ENCODE measurements at places on chromosomes 5 and 9.
A peak's percentile ranks its signal among the peaks of the same experiment; 100 is the strongest.

DNA sequence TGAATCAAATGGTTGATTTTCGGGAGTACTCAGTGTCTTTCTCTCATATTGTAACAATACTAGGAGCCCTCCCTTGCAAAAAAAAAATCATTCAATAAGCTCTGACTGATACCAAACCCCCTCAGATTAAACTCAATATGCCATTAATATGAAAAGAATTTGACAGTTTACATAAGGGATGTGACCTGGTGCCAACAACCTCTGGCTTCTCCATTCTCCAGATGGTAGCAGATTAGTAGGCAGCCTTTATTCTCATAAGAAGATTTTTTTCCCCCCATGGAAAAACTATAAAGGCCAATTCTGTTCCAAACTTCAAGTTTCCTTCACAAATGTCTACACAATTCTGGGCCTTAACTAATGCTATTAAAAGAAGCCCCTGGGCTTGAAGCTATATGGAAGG lies 96.5 kb downstream of the EFNA5 start:
- no peak for DNase-seq

GRCh38 chr5:159053216-159053615 lies 46.5 kb downstream of the EBF1 start:
- DNase-seq = no peak

- no peak for DNase-seq
Observed at GRCh38 chr9:38205279-38205678, 136.3 kb upstream of the SHB start.

- DNase-seq = no peak
Observed at GRCh38 chr5:126965061-126965475, 65.3 kb downstream of the MARCHF3 start.

DNA sequence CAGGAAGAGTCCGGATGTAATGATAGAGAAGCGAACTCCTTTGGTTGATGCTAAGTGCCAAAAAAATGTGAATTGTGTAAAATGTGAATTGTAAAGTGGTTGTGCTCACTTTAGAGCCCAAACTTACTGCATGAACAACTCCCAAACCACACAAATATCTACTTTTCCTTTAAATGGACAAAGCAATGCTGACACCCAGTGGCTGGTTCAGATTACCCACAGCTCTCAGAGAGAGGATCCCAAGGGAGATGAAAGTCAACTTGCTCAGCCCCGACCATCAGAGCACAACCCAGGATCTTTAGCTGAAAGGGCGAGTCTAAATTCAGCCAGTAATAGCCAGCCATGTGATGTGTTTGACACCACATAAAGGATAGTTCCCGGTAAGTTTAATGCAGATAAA lies 133.7 kb downstream of the NMUR2 start:
- peak; percentile 22 for DNase-seq

DNA sequence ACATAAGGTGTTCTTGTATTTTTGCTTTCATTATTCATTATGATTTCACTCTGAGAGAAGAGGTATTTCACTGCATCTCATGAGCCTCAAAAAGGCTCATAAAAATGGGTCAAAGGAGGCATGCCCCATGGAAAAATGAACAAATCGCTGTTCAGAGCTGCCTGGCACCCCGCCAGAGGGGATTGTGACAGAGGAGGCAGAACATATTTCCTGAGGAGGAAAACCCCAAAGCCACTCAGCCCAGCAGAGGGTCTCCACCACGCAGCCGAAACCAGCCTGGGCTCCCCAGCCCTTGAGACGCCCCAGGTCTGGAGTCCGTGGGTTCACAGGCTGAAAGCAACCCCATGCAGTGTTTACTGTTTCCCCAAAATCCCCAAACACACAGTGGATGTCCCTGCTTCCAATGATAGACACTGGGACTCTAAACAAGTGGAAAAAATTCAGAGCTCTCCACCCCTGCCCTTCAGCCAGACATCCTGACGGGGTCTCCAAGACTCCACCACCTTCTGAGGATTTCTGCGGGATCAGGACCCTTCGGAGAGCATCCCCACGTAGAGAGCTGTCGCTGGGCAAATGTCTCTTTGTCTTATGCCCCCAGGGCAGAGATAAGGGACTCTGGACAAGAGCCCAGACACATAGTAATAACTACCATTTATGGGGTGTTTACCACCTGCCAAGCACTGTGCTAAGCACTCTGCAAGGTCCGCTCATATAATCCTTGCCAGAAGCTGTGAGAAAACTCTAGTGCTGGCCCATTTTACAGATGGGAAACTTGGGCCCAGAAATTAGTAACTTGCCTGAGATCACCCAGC lies 122.3 kb downstream of the PAX5 start:
- no peak for DNase-seq

DNA sequence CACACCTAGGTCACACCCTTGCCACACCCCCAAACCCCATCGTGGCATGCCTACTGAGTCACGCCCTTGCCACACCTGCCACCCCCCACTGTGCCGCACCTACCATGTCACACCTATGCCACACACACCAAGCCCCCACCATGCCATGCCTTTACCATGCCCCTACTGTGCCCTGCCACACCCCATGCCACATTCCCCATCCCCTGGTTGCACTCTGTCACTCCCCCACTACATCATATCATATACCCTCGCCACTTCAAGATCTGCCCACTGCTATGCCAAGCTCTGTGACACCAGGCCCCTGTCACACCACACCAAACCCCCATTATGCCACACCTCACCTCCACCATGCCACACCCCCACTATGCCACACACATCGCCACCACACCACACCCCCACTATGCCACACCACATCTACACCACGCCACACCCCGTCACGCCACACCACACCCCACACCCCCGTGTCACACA lies 101.2 kb downstream of the OLFM1 start:
- DNase-seq = no peak

GRCh38 chr5:57175551-57176309 lies 1.9 kb downstream of the GPBP1 start:
- no peak for DNase-seq

DNA sequence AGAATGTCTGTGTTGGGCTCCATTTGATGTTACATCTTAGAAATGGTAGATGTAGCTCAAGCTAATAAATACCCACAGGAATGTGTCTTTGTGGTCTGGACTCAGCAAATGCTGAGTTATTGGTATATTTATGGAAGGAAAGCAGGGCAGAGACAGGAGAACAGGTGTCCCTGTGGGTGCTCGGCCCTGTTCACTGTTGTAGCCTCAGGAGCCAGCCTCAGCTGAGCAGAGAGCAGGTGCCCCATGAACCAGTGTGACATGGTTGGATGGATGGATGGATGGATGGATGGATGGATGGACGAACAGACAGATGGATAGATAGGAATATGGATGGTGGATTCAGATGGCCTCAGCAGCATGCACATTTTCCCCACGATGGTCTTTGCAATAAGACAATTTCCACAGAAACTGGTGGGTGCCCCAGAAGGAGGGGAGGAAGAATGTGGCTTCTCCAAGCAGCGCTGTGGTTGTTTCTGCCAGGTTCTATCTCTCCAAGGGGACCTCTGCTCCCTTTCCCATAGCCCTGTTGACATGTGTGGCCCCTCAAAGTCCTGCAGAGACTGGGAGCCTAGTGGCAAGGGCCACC lies 8.2 kb upstream of the IRF1 start:
- DNase-seq = no peak

GRCh38 chr9:79974806-79975422 lies 403.1 kb downstream of the TLE4 start:
- no peak for DNase-seq

- DNase-seq = no peak
Observed at GRCh38 chr5:80406980-80407734, 707 bp upstream of the ZFYVE16 start.

DNA sequence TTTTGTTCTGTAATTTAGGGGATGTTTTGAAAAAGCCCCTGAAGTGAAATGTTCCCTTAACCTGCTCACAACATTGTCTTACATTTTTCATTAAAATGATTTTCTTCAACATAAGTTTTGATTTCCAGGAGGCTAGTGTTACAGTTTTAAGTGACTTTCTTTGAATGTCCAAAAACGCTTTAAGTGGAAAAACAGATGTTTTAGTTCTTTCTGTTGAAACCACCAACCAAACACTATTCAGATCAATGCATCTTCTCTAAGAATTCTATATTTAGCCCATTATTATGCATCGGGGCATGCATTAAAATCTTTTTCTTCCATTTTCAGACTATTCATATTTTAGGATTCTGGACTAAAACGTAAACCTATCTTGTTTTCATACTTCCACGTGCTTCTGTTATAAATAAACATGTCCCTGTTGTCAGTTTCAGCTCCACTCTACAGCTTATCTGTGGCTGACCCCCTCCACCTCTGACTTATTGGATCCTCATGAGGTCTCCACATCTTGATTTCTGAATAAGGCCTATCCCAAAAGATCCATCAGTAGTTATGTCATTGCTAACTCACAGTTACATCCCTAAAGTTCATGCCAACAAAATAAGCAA lies 882.3 kb upstream of the SEMA6A start:
- no peak for DNase-seq

- DNase-seq = no peak
Observed at GRCh38 chr9:14903040-14903439, 7.2 kb downstream of the FREM1 start.

GRCh38 chr5:95621839-95622629 lies 2.1 kb downstream of the GPR150 start:
- DNase-seq = no peak

GRCh38 chr5:110371011-110371724 lies 355.3 kb downstream of the TMEM232 start:
- no peak for DNase-seq

- no peak for DNase-seq
Observed at GRCh38 chr9:22170990-22171670, 162.0 kb upstream of the CDKN2B start.

DNA sequence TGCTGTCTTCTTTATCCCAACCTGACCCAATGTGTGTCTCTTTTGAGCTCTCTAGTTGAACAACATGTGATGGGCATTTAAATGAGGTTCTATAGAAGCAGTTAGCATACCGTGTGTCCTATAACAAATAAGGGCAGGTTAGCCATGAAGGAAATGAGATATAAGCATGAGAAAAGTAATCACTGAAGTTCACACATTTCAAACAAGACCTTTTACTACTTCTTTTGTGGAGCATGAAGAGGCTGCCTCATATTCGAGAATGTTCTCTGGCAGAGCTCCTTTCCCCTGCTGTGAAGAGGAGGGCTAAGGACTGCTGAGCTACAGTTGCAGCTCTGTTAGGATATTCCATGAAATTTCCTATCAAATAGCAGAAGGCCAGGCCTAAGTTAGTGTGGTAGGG lies 15.2 kb upstream of the SNCAIP start:
- DNase-seq = no peak

GRCh38 chr9:23638011-23638410 lies 188.0 kb downstream of the ELAVL2 start:
- no peak for DNase-seq

DNA sequence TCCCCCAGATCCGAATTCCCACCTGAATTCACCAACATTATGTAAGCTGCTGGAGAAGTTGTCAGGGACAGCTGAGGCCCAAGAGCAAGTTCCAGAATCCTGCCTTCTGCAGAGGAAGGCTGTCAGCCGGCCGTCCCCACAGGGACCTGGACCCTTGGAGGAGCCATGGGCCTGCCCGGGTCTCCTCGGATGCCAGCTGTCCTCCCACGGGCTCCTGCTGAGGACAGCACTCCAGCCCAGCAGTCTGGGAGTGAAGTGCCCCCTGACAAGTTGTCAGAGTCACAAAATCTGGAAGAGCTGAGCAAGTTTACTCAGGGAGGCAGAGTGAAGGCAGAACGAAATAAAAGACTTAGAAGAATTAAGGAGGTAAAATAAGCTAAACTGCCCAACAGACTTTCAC lies 192.5 kb upstream of the DAPK1 start:
- no peak for DNase-seq

GRCh38 chr5:34591723-34592122 lies 64.4 kb upstream of the RAI14 start:
- DNase-seq = no peak

DNA sequence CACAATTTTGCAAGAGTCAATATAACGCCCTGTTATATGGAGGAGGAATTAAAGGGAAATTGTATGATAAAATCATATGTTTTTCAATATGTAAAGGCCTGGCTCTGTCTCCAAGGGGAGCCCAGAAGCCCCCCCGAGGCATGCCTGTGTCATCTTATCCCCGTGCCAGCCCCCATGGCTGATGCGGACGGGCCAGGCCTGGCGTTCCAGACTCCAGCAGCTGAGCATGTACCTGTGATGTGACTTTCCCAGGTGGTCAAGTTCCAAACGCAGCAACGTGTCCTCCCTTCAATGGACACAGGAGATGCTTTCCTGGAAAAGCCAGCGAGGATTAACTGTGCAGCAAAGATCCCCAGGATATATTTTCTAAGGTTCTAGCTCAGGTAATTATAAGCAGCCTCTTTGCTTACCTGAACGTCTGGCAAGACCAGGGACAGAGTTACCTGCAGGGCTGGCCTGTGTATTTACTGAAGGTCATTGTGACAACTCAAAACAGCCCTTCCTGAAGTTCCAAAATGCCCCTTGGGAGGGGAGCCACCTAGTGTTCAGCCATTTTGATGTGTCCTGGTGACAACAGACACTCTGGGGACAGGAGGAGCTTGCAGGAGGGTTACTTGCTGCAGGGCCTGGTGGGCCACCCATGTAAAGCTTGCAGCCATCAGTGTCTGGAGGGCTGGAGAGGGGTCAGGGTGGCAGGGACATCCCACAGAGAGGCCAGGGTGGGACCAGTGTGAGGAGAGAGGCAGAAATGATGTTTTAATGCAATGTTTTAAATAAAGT lies 53.3 kb upstream of the RNU6ATAC start:
- no peak for DNase-seq

DNA sequence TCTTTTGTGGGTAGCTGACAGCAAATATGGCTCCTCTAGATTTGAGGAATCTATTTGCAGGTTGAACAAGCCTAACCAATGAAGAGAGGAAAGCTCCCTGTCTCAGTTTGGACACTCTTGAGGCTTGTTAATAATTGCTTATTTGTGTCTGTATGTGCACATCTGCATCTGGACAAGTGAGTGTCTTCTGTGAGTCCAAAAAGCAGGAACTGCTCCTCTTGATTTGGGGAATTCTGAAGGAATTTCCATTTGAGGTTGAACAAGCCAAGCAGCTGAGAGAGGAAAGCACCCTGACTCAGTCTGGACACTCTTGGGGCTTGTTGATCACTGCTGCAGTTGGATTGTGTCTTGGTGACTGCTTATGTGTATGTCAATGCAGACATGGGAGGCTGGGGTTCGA lies 211.6 kb downstream of the DTWD2 start:
- DNase-seq = no peak

DNA sequence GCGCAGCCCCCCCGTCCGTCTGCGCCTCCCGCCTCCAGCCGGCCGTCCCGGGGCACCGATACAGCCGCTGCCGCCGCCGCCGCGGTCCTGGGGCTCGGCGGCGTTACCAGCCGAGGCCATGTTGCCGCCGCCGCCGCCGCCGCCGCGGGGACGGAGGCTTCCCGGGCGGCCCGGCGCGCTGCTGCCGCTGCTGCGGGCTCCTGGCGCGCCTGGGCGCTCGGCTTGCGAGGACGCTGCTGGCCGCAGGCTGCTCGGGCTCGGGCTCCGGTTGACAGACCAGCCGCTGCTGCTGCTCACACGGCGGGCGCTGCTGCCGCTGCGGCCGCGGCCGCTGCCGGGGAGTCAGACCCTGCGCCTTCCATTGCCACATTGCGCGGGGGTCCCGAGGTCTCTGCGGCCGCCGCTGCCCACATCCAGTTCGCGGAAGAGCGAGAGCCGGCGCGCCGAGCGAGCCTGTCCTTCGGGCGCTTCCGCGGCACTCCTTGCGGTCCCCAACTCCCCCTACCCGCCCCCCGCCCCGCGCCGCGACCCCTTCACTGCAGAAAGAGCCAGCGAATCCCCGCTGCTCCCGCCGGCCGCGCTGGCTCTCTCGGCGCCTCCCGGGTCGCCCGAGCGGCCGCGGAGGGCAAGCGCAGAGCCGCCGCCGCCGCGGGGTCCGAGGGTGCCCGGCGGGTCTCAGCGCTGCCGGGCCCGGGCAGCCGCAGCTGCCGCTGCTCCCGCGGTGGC lies 8.4 kb downstream of the PTCH1 start:
- DNase-seq = peak; percentile 18

Measured in WTC11 (cell line).